HCEC 1CT (cell line): ENCODE measurements at places on chromosomes 16 and 17.

DNA sequence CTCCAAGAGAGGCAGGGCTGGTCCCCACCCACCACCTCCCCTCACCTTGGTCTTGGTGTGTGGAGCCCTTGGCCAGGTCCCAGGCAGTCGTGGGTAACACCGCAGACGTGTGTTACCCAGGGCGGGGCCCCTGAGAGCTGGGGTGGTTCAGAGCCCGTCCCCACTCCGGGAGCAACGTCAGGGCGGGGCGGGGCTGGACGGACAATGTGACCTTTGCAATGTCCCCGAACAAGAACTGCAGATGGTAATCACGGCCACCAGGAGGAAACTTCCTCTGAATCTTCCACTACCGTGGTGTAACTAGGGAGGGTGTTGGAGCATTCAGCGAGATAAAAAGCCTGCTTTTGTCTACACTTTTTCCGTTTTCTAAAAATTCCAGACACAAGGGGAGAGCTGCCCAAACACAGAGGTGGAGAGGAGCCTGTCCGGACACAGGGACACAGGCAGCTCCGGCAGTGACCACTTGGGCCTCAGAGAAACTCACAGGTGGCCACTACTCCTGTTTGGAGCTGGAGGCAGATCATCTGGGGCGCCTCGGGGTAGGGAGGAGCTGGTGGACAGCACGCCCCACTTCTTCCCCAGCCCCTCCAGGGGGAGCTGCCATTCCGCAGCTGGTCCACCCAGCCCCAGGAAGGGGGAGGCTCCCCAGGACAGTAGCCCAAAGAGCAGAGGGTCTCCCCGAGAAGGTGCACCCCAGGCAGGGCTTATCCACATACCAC lies 14.2 kb upstream of the SLC38A10 start:
- peak; percentile 61 for DNase-seq

- peak; percentile 39 for DNase-seq
Measured at GRCh38 chr17:41844971-41845370, 7.3 kb downstream of the KLHL10 start.

- no peak for DNase-seq
Measured at GRCh38 chr16:102060-102855, 24.2 kb downstream of the MPG start.

DNA sequence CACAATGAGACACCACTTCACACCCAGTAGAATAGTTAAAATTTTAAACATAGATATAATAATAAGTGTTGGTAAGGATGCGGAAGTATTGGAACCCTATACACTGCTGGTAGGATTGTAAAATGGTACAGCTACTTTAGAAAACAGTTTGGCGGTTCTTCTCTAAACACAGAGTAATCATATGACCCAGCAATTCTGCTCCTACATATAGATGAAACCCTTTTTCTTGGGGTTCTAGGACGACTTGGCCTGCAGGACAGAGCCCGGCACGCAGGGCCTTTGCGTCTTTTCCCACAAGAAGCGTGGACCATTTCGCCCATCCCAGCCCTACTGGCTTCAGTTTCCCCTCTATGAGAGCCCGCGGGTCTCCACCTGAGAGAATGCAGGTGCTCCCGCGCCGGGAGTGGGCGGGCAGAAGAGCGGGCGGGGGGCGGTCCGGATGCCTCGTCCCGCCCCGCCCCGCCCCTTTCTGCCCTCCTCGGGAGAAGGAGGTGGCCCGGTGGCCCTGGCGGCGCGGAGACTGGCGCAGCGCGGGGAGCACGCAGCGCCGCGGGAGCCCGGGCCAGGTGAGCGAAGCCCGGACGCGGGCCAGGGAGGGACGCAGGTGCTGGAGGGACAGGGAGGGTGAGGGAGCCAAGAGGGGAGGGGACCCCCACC lies at the start of gene SDR42E2:
TSS of gene SDR42E2 (plus strand) at position 508 of the 657 bp plus-strand sequence. CDS start 3,077 bp downstream, outside the sequence.
- DNase-seq: no peak

DNA sequence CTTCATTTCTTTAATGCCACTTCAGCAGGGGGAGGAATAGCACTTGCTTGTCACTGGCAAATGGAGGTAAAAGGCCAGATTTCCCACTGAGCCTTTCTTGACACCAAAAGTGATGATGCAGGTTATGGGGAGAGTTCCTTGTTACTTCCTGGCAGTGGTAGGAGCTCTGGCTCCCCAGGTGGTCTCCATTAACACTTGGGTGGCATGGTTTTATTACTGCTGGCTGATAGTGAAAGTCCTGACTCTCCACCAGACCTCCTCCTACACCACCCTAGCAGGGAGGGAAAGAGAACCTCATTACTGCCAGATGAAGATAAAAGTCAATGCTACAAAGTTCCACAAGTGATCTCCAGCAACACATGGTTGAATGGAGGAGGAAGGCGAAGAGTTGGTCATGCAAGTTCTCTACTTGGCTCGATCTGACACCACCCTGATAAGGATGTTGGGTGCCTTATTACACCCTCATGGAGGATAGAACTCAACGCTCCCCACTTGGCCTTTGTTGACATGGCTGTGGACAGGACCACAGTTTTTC lies 152.7 kb upstream of the GNAO1 start:
- DNase-seq: no peak

DNA sequence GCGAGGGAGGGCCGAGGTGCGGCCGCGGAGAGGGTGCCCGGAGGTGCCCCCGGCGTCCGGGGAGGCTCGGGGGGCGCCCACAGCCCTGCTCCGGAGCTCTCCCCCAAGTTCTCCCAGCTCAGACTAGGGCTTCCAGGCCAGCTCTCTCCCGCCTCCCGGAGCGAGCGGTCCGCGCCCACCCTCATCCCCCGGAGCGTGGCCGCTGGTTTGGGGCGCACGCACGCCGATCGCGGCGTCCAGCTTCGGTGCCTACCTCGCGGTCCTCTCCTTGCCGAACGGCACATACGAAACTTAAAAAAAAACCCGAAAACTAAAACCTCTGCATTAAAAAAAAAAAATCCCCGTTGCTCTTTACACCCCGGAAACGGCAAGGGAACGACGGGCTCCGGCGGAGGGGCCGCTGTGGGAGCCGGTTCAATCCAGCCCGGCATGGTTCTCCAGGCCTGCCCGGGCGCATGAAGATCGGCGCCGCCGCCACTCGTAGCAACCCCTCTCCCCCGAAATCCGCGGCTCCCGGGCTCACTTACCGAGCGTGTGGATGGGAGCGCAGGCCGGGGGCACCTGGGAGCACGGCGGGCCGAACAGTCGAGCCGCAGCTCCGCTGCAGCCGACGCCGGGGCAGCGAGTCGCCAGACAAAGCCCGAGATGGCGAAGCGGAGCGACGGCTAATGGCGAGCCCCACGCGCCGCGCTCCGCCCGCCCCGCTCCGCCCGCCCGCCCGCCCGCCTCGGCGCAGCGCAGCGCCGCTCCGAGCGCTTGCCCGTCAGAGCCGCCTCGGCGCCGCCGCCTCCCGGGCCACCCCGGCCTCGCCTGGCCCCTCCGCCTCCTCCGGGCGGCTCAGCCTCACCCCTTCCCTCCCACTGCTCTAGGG lies 973 bp upstream of the UBTF start:
- DNase-seq: peak; percentile 50

DNA sequence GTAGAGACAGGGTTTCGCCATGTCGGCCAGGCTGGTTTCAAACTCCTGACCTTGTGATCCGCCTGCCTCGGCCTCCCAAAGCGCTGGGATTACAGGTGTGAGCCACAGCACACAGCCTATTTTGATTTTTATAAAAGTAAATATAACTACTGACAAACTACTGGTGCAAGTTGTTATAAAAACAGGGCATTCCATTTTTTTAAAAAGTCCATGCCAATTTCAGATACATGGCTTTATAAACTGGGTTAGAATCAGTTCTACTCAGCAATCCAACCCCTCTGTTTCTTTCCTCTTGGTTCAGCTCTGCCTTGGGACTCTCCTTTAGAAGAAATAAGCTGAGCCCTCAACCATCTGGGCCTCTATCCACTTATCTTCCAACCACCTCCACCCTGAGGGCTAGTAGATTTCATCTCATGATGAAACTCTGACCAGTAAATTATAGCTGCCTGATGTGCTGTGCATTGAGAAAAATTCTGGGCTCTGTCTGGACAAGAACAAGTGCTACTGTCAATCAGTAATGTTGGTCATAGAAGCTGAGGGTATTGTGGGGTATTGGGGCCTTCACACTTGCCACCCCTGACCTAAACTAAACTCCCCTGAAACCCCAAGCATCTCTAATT lies 10.2 kb downstream of the RANBP10 start:
- no peak for DNase-seq

GRCh38 chr17:69669441-69670178 lies 255.1 kb downstream of the MAP2K6 start:
- DNase-seq: no peak
